ENCODE measurements at places on chromosomes 13 and 19.
A peak's percentile ranks its signal among the peaks of the same experiment; 100 is the strongest.

DNA sequence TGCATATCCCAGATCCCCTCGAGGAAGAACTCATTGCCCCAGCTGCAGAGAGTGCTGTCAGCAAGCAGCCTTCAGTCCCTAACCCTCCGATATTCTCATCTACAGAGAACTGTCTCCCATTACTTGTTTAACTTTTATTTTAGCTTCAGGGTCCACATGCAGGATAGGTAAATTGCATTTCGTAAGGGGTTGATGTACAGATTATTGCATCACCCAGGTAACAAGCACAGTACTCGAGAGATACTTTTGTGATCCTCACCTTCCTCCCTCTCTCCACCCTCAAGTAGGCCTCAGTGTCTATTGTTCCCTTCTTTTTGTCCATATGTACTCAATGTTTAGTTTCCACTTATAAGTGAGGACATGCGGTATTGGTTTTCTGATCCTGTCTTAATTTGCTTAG is 171.5 kb upstream of the IRS2 start:
- no peak overlapping the region for H3K27ac ChIP-seq
- H3K4me1 ChIP-seq = no peaks in the 10 kb centered on the region
- no peaks in the 10 kb centered on the region for H3K36me3 ChIP-seq
- no peaks in the 10 kb centered on the region for H3K27me3 ChIP-seq
- H3K4me3 ChIP-seq = no peak overlapping the region

DNA sequence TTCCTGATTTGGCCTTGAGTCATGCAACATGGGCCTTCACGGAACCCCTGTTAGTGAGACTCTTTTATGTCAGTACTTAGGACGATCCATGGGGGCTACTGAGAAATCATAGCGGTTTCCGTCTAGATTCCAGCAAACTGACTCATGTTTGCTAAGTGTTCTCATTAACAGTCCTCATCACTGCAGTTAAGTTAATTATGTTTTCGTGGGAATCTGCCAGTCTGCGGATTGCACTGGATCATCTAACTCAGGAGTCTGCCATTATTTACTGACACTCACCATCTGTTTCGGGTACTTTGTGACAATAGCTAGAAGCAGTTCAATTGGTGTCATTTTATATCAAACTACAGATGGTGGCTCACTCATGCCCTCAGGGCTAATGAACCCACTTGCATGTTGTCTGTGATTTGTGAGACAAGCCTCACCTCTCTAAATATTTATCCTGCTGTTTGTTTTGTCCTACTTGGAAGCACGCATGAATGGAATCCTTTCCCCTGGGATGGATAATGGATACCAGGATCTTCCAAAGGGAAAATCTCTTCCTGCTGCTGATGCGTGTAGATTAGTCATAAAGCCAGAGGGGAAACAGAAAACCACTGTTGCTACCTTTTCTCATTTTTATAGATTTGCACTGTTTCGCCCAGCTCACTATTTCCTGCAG is 61.8 kb downstream of the RAB20 start:
- no peaks in the 10 kb centered on the region for H3K36me3 ChIP-seq
- no peak overlapping the region for H3K4me3 ChIP-seq
- no peak overlapping the region for H3K27ac ChIP-seq
- H3K4me1 ChIP-seq = no peaks in the 10 kb centered on the region

DNA sequence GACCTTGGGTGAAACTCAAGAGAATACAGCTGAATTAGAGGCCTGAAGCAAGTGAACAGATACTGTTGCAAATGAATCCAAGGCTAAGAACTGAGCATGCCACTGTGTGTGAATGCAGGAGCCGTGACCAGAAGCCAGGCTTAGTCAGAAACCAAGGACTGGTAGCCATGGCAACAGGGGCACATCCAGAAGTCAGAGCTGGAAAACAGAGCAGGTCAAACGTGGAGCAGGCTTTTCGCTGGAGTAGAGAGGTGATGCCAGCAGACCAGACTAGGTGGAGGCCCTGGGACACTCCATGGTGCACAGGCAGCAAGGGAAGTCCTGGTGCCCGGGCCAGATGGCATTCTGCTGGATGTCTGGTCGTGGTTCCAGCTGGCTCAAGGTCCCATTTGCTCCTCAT is 564.1 kb downstream of the PCDH9 start:
- DNase-seq = no peak
- H3K27me3 ChIP-seq = no peaks in the 10 kb centered on the region
- H3K4me1 ChIP-seq = no peaks in the 10 kb centered on the region
- no peaks in the 10 kb centered on the region for H3K36me3 ChIP-seq
- no peak overlapping the region for H3K4me3 ChIP-seq
- H3K27ac ChIP-seq = no peak overlapping the region

GRCh38 chr13:75181906-75182305 is 300.1 kb downstream of the TBC1D4 start:
- H3K27ac ChIP-seq = no peak overlapping the region
- H3K4me1 ChIP-seq = no peaks in the 10 kb centered on the region
- H3K36me3 ChIP-seq = no peaks in the 10 kb centered on the region
- no peaks in the 10 kb centered on the region for H3K27me3 ChIP-seq
- no peak for DNase-seq

DNA sequence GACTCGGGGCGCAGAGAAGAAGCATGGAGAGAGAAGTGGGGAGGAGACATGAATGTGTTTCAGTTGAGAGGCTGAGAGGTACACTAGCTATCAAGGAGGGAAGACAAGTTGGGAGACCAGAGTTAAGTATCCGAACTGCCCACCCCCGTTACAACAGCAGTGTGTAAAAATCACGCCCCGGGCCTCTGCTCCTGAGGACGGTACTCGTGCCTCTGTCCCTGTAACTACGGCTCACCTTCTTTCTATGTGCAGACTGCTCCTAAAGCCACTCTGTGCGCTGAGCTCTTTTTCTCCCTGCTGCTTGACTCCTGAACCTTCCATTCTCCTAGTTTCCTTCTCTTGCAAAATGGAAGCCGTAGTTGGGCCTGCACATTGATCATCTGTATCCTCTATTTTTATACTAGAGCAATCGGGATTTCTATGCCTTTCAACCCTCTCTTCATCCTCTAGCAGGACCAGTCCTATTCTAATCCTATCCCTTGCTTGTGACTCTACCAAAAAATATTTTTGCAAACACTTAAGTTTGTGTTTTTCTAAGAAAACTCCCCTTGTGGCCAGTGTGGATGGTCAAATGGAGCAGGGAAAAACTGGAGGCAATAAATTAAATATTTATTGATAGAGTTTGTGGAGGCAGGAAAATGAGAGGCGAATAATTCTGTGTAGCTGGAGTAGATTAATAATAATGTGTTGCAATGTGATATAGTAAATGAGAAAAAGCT is 569 bp downstream of the POLR1D start:
- no peaks in the 10 kb centered on the region for H3K27me3 ChIP-seq
- peak overlapping the region; percentile 89 for H3K4me3 ChIP-seq
- peak overlapping the region; percentile 95 for H3K27ac ChIP-seq
- no peaks in the 10 kb centered on the region for H3K36me3 ChIP-seq
- no peaks in the 10 kb centered on the region for H3K4me1 ChIP-seq

GRCh38 chr19:48651683-48652048 is 5.7 kb upstream of the CA11 start:
- no peaks in the 10 kb centered on the region for H3K4me1 ChIP-seq
- no peaks in the 10 kb centered on the region for H3K27me3 ChIP-seq
- no peak for DNase-seq
- no peaks in the 10 kb centered on the region for H3K36me3 ChIP-seq

Data from uterus (tissue), 4 donors.